AG10803 (cell line): ENCODE measurements at places on chromosomes 5 and 9.

DNA sequence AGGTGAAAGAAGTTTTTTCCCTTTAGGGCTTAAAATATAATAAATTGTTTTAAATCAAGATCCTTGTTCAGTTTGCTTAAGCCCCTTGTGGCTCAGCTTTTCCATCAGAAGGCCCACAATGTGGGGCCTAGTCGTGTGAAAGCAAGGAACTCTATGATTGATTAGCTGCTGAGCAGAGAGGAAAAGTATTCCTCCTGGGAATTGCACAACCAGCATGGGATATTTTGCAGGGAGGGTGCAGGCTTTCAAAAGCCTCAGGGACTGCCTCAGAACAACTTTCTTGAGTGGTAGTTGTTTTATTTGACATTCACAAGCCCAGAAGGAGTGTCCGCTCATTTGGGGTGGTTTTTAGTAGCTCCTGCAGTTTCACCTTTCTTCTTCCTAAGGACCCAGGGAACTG is 19.8 kb downstream of the TTC23L start:
- peak; percentile 64 for DNase-seq

DNA sequence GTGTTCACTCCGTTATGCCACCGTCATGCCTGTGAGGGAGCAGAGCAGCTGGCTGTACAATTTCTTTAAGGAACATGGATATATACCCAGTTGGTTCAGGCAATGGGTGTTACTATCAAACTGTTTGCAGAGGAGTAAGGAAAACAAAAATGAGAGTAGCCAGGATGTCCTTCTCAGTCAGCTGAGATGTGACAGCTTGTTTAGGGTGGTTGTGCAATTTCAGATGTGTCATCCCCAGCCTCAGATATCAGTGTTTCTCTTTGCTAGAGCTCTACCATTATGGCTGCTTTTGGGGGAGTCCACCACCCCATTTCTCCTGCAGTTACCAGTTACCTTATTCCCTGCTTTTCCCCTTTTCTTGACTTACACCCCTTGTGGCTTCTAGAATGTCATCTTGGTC is 135.2 kb upstream of the SLC24A2 start:
- DNase-seq, result no peak

DNA sequence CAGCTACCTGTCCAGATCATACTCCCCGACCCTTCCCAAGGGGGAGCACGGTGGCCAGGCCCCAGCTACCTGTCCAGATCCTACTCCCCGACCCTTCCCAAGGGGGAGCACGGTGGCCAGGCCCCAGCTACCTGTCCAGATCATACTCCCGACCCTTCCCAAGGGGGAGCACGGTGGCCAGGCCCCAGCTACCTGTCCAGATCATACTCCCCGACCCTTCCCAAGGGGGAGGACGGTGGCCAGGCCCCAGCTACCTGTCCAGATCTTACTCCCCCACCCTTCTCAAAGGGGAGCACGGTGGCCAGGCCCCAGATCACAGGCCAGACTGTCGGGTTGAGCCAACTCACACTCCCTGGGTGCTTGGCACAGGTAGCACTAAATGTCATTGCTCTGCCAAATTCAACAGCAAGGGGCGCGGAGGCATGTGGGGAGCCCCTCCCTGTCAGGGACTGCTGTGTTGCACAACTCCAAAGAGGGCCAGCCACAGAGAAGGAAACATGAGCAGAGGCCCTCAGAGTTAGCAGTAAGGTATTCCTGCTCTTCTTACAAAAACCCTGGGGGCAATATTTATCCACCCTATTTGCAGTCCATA is 136.9 kb downstream of the OLFM1 start:
- DNase-seq, result no peak

DNA sequence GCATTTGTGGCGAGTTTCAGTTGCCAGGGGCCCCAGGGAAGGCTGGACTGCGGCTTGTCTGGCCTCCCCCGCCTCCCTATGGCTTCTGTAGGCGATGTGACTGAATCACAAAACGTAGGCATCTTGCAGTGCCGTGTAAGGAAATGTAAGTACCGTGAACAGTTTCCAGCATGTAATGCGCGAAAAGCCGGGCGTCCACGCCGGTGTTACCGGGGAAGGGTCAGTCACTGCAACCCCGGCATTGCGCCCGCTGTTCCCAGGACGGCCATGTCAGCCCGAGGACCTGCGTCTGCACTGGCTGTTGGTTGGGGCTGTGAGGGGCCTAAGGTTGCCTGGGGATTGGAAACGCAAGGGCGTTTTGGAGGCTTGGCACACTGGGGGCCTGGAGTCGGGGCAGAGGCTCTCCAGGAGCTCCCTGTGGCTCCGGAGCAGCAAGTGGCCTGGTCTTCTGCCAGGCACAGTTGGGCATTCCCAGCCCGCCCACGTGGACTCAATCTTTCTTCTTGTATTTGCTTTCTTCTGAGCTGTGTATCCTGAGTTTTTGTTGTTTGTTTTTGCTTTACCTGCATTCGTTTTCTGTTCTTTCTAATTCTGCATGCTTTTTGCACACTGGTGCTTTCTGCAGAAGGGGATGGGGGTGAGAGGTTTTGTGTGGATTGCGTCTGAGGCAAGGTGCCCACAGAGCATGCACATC is 36.9 kb upstream of the PLEKHG4B start:
- no peak for DNase-seq

DNA sequence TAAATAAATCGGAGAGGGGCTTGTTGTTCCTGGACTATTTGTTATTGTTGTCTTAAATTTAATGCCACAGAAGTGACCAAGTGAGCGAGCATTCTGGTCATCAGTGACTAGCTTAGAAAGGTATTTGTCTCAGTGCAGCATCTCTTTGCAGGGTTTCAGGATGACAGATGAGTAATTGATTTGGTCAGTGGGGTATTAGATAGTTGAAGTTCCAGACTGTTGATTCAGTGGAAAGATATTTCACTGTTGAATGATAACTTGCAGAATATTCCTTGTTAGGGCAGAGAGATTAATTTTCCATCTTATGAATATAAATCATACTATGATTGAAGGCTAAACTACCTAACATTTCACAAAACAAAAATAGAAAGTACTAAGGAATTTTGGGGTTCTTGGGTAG is 122.4 kb downstream of the TRIO start:
- DNase-seq, result peak; percentile 94

DNA sequence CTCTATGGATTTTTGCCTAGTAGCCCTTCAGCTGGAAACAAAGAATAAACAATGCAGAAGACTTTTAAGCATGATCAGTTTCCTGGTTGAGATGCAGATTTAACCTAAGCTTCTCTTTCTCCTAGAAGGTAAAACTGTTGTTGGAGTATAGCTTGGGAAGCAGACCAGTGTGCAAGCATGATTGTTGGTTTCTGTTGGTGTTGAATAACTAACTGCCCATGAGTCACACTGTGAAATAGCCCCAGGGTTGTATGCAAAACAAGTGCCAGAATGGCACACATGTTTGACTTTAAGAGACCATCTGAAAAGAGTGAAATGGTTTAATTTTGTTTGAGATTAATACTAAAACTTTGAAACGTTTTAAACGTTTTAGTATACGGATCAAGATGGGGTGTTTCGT is 227.1 kb downstream of the ARHGEF28 start:
- DNase-seq, result peak; percentile 80

DNA sequence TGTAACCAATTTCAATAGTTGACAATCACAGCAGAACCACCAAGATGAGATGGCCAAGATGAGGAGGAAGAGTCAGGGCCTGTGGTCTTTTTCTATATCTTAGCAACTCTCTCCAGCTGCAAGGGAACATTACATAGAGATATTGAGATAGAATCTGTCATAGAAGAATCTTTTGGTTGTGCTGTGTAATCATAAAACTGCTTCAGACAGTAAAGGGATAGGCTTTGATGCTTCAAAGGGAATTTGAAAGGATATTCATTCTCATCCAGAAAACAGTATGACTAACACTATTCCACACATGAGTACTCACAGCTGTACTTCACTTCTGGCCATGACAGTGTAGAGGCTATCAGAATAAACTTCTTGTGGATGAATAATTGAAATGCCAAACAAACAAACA is 145.9 kb downstream of the YIPF5 start:
- peak; percentile 59 for DNase-seq

DNA sequence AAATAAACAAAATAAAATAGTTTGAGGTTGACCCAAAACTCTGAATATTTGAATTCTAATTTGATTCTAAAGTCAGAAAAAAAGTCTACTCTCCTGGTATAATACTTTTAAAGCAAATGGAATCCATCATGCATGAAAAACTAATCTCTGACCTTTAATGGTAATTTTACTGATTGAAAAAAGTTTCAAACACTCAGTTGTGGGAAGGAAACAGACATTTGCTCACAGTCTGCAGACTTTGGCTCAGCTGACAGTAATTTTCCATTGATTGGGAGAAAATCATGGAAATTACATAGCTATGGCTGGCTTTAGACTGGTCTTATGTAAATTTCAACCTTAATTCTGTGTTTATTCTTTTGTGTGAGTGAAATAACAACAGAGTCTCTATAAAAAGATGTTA is 574.3 kb downstream of the PDE4D start:
- DNase-seq, result no peak

DNA sequence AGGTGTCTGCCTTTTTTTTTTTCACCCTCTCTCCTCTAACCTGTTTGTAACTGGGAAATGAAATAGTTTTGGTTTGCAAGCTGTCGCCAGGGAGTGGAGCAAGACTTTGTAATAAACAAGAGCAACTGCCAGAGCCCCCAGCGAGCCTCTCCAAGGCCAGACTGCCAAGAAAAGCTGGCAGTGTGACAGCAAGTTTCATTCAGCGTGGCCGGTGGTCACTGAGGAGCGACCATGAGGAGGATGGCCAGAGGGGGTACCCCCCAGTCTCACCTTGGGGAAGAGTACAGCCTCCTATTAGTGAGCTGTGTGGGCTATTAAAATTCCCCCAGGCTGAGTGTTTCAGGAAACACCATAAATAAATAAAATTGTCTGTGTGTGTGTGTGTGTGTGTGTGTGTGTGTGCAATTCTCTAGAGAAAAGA is 49.9 kb downstream of the ZFAND5 start:
- peak; percentile 80 for DNase-seq

DNA sequence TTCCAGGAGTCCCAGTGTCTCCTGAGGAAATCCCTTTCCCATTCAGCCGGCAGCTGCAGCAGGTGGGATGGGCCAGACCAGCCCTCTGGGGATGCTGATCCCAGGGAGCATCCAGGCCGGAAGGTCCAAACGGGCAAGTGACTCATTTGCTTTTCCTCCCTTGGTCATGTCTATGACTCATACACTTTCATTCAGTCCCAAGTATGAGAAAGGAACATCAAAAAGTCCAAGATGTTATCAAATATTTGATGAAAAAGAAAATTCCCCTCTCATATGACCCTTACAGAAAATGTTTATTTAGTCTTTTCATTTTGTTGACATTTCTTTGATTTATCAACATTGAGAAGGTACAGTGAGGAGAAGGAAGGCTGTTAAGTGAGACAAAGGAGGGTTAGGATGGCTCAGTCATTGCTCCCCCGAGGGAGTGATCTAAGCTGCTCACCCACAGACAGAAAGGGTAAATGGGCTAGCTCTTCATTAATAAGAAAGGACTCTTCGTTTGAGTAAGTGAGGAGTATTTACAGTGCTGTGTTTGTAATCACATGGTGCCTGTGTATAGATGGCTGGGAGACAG is 117.6 kb upstream of the ANKRD55 start:
- peak; percentile 70 for DNase-seq

- no peak for DNase-seq
These were observed 14.4 kb downstream of the PMPCA start for GRCh38 chr9:136424750-136425362.

DNA sequence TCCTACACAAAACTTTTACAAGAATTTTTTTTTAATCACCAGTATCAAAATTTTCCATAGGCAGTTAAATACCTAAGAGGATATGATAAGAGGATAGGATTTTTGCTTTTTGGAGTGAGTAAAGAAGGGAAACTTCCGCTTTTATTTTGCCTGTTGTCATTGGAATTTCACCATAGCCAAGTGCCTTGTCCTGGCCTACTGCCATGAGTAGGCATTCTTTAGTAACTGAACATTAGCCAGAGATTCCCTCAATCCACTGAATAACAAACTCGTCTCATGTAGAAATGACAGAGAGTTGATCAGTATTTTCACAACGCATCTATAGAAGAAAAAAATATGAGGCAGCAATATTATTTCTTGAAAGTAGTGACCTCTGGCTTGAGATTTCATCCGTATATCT is 289.6 kb upstream of the ADAMTSL1 start:
- peak; percentile 3 for DNase-seq
